ENCODE measurements at places on chromosomes 5 and 9.
A peak's percentile ranks its signal among the peaks of the same experiment; 100 is the strongest.

DNA sequence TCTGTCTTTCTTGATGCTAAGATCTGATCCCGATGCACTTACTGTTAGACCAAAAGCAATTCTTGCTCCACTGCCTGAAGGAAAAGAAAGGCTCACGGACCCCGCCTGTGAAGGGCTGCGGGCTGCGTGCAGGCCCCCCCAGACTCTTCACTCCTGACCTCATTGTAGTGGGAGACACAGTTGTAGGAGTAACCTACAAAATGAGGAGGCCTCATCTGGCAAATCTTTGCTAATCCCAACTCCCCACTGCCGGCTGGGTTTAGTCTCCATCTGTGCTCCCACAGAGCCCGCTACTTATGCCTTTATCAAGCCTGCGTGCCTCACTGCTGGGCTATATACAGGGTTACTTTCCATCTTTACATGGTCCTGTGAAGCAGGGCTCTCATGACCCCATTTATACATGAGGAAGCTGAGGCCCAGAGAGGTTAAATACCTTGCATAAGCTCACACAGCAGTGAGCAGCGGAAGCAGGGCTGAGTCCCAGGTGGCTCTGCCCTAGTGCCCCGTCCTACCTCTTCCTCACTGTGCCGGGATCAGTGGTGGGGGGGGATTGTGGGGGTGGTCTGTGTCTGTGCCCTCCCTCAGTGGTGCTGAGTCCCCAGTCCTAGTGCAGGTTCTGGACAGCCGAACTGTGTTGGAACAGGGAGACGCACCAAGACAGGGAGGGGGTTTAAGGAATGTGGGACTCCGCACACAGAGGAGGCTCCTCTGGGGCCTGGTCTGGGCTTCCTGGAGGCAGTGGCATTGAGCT, 43.9 kb upstream of the RNF130 start:
- no peak for DNase-seq

GRCh38 chr9:132582276-132582785, at the start of gene BARHL1:
TSS of gene BARHL1 (plus strand) at chr9:132582606. CDS start at chr9:132582798, 192 bp downstream.
- no peak for DNase-seq

GRCh38 chr9:116230051-116230632, 76.6 kb downstream of the PAPPA start:
- DNase-seq: no peak

- DNase-seq: no peak
These were observed 68.8 kb downstream of the YIPF5 start for GRCh38 chr5:144101616-144102015.

- no peak for DNase-seq
These were observed 14.7 kb downstream of the BICD2 start for GRCh38 chr9:92749934-92750315.

- no peak for DNase-seq
These were observed 117.9 kb downstream of the BNC2 start for GRCh38 chr9:16752601-16753000.

DNA sequence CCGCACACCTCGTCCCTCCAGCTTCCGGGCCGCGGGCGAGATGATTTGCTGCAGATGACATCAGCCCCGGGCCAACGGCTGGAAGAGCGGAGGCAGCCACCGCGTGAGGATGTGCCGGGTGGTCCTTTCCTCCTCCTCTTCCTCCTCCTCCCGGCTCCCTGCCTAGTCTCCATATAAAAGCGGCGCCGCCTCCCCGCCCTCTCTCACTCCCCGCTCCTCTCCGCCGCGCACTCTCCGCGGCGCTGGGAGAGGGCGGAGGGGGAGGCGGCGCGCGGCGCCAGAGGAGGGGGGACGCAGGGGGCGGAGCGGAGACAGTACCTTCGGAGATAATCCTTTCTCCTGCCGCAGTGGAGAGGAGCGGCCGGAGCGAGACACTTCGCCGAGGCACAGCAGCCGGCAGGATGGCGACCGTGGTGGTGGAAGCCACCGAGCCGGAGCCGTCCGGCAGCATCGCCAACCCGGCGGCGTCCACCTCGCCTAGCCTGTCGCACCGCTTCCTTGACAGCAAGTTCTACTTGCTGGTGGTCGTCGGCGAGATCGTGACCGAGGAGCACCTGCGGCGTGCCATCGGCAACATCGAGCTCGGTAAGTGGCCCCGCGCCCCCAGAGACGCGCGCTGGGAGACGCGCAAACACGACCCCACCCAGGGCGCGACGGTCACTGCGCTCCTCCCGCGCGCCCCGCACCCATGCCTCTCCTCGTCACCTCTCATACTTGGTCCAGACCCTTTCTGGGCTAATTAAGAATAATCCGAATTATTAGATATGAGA, at the start of gene MAP1B:
MAP1B (plus strand) TSS at position 345 of the 770 bp plus-strand sequence; CDS start at position 402, 57 bp downstream.
- peak; percentile 96 for DNase-seq

GRCh38 chr9:89815903-89816573, 211.2 kb downstream of the GADD45G start:
- DNase-seq: no peak

DNA sequence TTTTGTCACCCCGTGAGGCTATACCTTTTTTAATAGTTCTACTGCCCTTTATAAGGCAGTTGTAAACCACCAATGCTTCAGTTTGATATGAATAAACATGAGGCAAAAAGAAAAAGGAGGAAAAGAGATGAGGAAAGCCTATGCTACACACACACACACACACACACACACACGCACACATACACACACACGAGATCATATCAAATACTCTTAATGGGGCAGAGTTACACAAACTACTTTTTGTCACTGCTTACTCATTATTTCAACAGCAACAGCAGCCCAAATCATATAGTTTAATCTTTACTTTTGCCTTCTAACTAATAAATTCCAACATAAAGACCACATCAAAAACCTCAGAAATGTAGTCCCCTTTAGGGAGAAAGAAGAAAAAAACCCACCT, 116.8 kb upstream of the PAM start:
- no peak for DNase-seq

DNA sequence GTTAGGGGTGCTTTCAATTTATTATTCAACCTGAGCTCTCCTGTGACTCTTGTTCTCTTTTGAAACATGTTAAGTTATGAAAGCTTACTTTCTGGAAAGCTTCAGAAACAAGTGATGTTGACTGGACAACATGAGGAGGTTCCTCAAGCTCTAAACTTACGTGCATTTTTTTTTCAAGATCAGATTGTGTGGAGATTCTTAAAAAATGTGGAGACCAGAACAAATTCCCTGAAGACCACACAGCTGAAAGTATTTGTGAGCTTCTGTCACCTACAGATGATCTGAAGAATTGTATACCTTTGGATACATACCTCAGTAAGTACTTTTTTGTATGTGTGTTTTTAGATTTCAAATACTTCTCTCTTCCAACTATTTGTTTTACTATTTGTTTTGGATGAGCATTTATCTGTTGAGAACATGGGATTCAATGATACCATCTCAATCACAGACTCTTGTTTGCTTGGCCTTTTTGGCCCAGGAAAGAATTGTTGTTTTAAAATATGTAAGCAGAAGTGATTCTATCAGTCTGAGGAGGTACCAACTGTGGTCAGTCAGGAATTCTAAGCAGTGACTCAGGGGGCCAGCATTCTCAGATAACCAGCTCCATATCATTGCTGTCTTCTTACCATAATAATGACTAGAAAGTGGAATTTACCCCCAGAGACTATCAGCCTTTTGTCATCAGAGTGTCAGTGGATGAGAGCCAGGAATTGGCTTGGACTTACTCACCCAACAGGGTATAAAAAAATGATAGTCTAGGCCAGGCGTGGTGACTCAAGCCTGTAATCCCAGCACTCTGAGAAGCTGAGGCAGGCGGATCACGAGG, 34.4 kb upstream of the GLIPR2 start:
- no peak for DNase-seq

DNA sequence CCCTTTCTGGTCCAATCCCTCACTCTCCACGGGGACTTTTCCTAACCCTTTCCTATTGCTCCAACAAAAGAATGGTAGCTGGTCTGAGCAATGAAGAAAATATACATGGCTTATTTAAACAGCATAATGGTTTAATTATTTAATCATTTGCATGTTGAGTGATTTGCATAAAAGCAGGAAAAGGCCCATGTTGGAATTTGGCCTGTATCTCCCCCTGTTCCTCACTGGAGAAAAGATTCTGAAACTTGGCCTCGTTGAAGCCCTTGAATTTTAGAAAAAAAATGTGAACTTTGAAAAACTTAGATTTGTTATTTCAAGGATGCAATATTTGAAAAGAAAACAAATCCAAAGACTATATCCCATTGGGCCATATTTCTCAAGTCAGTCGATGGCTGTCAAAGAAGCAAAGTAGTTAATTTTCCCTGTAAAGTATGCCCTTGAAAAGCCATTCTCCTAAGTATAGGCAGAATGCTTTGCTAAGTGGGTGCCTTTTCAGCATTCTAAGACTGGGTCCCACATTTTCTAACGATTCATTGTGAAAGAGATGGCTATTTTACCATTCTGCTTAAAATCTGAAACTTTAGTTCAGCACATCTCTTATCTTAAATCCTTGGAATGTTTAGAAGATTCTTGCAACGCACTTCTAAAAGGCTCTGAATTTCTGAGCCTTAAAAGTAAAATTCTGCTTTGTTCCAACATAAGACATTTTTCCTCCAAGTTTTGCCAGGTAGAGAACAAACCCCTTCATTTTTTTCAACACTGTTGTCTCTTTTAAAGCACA, 428.8 kb downstream of the ARHGEF28 start:
- no peak for DNase-seq

DNA sequence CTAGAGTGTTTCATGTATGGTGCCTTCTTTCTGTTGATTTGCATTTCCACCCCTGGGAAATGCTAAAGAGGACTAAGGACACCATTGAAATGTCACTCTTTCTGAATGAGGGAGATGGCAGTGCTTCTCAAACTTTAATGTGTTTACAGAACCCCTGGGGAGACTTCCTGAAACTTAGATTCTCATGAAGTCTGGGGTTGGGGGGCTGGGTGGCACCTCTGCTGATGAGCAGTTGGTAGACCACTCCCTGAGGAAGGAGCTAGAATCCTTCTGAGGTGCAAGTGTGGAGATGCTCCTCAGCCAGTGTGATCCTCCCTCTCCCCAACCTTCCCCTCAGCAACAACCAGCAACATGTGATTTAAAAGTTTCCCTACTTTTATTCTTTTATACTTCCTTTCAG, 546.8 kb downstream of the LRRC70 start:
- DNase-seq: no peak

- no peak for DNase-seq
These were observed 14.3 kb downstream of the HMGCR start for GRCh38 chr5:75351139-75351926.

DNA sequence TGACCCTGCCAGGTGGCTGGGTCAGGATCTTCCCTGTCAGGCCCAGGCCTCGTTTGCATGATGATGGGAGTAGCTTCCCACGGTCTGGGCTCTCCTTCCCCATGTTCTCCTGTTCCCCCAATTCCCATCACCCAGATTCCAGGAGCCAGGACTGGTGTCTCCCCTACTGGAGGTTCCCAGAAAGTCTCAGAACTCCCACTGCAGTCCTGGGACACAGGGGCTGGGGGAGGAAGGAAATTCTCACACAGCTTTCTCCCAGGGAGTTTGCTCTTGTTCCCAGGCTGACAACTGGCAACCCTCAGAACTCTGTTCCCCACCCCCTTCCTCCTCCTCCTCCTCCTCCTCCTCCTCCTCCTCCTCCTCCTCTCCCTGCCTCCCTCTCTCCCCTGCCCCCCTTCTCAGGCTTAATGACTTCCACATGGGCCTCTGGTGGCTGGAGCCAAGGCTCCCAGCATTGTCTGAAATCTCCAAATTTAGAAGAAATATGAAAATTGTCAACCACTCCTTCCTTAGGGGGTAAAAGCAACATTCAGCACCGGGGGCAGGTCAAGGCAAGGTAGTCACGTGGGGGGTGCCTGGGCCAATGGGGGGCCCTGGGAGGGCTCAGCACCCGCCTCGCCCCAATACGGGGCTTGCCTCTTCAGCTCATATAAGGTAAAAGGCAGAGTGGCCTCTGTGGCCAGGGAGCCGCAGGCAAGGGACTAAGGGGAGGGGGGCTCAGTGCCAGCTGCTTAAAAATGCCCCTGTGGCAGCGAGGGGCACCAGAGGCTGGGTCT, 27.3 kb upstream of the IL17B start:
- no peak for DNase-seq

DNA sequence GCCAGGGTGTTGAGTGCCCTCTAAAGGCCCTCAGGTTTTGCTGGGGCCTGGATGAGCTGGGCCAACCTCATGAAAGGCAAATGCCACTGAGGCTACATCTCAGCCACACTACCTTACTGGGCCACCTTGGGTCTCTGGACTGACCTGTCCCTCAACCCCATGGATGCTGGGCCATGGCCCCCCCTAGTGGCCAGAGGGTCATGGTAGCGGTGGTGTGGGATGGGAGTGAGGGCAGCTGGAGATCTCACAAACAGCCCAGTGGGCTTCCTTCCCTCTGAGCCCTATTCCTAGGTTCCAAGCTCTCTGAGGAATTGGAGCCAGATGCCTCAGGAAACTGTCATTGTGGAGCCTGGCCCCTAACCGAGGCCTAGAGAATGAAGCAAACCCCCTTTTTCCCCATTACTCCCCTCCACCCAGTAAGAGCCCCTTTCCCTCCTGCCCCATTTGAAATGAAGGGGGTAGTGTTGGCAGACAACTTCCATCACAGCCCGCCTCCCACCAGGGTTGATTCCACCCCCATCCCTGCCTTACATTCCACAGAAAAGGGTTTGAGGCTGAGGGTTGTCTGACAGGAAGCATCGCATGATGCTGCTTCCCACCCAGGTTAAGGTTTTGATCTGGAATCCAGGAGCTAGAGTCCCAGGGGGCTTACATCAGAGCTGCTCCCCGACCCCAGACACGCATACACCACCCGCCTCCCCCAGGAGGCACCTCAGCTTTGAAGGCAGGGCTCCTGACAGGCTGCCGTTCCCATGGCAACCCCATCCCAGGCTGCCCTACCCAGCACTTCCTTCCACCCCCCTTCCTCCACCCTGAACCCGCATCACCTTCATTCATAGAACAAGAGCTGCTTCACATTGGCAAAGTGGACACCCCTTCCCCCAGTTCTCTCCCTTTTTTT, 63.9 kb downstream of the PCDH1 start:
- DNase-seq: peak; percentile 71

- DNase-seq: no peak
These were observed 719.3 kb upstream of the ZNF608 start for GRCh38 chr5:125465703-125466102.

DNA sequence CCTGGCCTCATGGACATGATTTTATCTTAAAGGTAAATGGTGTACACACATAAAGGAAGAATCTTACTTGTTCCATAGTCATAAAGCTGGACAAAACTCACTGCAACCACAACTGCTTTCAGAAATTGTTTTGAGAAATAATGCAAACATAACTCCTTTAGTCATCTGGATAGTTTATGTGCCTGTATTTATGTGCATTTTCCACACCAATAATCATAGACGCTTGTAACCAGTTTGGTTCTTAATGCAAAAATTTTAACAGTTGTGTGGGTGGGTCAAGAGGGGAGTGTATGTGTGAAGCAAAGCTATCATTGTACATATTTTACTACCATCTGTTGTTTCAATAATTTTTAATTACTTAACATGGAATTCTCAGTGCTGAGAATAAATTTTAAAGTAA, 80.1 kb downstream of the EFNA5 start:
- no peak for DNase-seq

- no peak for DNase-seq
These were observed 104.0 kb downstream of the ERCC6L2 start for GRCh38 chr9:95979446-95979845.

DNA sequence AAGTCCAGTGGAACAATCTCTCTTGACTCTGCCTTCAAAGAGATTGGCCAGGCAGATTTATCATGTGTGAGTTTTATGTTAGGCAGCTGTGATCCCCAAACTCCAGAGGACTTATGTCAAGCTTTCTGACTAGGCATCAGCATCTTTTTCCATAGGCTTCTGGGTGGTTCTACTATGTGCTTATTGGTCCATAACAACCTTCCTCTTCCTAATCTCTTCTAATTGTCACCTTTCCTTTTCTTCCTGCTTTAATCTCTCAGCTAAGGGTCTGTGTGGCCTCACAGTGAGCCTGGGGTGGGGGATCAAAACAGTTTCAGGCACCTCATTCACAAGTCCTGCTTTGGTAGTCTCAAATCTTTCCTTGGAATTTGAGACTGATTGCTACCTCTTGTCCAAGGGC, 170.9 kb upstream of the CHD1 start:
- DNase-seq: no peak
